ENCODE measurements at places on chromosomes 1 and 21.

- DNase-seq = no peak
Observed at GRCh38 chr1:168134132-168134531, 2.6 kb downstream of the GPR161 start.

- no peak for DNase-seq
Observed at GRCh38 chr1:24411963-24412362, 1.6 kb downstream of the STPG1 start.

GRCh38 chr1:28591708-28592320 lies at the start of gene RAB42:
Gene RAB42 (plus strand): TSS chr1:28592265. CDS start chr1:28592512, 247 bp downstream.
- no peak for DNase-seq

DNA sequence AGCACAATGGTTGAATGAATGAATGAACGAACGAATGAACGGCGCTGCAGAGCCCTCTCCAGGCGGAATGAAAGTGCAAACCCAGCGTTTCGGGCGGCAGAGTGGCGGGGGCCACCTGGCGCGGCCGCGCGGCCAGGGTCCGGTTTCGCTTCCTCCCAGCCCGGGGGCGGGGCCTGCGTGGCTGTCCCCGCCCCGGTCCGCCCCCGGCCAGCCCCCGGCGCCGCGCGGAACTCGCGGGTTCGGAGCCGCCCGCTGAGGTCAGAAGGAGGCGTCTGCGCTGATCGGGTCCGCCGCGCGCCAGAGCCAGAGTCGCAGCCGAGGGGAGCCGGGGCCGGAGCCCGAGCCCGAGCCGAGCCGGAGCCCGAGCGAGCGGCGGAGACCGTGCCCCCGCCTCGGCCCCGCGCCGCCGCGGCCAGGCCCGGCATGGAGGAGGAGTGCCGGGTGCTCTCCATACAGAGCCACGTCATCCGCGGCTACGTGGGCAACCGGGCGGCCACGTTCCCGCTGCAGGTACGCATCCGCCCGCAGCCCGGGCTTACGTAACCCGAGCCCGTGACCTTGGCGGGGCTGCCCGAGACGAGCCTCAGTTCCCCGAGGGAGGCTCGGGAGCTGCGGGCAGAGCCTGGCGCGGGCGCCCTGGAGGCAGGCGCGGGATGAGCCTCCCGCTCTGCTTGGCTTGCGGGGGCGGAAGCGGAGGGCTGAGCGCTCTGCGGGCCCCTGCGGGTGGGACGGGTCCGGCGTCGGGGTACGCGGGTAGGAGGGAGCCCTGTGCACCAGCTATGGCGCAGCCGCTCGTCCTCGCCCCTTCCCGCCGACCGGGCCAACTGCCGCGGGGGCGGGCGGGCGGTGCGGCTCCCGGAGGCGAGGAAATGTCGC lies at the start of gene PDXK:
PDXK (plus strand) TSS at position 258 of the 876 bp plus-strand sequence; CDS start at position 424, 166 bp downstream.
- peak; percentile 84 for DNase-seq

DNA sequence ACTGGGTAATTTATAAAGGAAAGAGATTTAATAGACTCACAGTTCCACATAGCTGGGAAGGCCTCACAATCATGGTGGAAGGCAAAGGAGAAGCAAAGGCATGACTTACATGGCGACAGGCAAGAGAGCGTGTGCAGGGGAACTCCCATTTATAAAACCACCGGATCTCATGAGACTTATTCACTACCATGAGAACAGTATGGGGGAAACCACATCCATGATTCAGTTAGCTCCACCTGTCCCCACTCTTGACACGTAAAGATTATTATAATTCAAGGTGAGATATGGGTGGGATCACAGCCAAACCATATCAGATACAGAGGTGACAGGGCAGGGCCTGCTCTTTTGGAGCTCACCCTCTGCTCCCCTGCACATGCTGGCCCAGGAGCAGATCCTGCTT lies 31.4 kb upstream of the TMEM61 start:
- DNase-seq = no peak

GRCh38 chr1:48194801-48195200 lies 27.7 kb upstream of the SLC5A9 start:
- no peak for DNase-seq

DNA sequence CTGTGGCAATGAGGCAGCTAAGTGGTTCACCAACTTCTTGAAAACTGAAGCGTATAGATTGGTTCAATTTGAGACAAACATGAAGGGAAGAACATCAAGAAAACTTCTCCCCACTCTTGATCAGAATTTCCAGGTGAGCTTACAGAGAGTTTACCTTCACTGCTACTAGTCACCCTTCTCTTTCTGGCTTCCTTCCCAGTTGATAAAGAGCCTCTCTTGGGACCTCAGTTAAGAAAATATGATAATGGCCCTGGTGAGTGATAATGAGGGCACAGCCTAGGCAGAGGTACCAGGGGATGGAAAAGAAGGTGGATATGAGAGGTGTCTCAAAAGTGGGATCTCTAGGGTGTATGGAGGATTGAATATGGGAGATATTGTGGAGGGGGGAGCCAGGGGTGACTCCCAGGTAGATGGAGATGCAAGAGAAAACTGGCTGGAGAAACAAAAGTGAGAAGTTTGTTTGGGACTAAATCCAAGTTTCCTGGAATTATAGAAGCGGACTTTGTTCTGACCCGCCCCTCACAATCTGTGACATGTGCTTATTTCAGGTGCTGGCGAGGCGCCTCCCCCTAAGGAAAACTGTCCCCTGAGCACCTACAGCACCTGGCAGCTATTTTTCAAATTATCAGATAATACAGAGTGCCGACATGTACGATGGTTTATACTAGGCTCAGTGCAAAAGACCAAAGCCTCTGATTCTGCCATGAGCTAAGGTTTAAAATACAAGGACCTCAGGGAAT lies 13.7 kb downstream of the MTARC2 start:
- no peak for DNase-seq

- no peak for DNase-seq
Observed at GRCh38 chr1:115428676-115429075, 90.6 kb upstream of the NGF start.

DNA sequence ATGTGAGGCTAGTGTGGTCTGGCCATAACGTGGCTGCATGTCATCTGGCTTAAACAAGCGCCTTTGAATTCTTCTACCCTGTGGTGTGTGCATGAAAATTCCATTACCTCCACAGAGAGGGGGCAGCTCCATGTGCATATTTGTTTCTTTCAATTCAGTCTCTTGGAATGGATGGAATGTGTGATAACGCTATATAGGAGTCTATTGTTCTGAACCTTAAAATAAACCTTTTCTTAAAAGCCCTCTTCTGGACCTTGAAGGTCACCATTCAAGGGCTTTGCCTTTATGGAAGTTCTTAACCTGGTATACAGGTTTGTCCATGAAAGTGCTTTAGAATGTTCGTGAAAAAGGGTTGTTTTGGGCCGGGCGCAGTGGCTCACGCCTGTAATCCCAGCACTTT lies 118.2 kb upstream of the ADGRL2 start:
- no peak for DNase-seq

DNA sequence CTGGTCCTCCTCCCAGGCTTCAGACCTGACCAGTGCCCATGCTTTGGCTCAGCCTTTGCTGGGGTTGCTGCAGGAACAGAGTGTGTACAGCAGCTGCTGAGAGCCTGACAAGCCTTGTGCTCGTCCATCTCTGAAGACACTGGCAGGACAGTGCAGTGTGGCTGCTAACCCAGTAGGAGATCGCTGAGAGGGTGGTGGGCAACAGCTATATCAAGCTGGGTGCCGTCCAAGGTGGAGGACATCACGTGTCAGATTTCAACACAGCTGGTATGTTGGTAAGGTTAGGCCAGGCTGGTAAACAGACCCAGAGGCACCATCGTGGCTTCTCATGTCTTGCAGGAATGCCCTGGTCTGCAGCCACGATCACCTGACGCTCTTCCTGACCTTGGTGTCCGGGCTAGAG lies 17.9 kb upstream of the SLC25A34 start:
- DNase-seq = no peak

All from renal pelvis (tissue), 12 donors.